IPS DF 19.7 (cell line): ENCODE measurements at places on chromosomes 3 and 15.

DNA sequence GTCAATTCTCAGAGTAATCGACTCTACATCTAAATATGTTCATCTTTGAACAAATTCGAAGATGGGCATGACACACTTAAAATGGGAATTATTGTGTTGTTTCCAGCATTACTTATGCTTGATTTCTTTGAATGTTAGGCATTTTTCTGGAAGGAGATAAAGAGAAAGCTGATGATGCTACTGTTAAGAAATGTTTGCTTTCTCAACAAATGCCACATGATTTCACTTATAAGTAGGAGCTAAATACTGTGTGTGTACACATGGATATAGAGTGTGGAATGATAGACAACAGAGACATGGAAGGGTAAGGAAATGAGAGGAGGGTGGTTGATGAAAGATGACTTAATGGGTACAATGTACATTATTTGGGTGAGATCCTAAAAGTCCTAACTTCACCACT, 400.9 kb downstream of the TBL1XR1 start:
- DNase-seq: no peak

DNA sequence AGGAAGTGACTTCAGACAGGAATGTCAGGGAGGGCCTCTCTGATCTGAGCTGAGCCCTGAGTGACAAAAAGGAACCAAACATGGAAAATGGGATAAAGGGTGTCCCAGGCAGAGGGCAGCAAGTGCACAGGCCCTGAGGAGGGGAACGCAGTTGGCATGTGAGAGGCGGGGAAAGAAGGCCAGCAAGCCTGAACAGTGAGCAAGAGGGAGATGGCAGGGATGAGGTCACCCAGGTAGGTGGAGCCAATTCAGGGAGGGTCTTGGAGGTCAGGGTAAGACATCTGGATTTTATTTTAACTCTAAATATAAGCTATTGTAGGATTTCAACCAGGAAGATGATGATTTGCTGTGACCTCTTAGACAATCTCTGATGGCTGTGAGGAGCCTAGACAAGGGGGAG, 167.7 kb downstream of the LRTM1 start:
- no peak for DNase-seq

GRCh38 chr15:101269479-101270223, 7.6 kb downstream of the SELENOS start:
- no peak for DNase-seq

DNA sequence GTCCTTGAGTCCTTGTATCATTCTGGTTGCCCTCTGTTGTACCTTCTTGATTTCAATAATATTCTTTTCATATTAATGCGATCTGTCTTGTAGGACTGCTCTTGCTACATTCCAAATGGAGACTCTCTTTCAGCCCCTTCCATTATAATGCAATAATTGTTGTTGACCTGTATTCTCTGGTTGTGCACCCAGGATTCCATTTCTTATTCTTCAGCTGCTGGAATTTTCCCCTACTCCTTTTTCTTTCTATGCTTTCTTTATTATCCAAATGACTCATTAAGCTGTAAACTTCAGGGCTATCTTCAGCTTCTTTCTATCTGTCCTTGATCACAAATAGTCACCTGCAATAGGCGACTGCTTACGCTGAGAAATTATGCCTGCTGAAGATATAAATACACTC, 321.5 kb downstream of the SATB1 start:
- DNase-seq: no peak
